SK-MEL-5 (cell line): ENCODE measurements at places on chromosomes 12 and 14. TPM values are rescaled to one million over a fixed set of nuclear protein-coding genes. Genes with fewer than 3 reads are reported as not detected.

GRCh38 chr12:110554184-110554583 is 28.9 kb downstream of the PPTC7 start:
- DNase-seq: no peak

GRCh38 chr14:76644855-76645518 is 116.3 kb upstream of the VASH1 start:
- DNase-seq: peak; percentile 57

GRCh38 chr14:21320913-21321312 is 41.0 kb downstream of the RPGRIP1 start:
- no peak for DNase-seq

GRCh38 chr12:121875582-121875981 is 13.0 kb upstream of the PSMD9 start:
- DNase-seq: no peak

DNA sequence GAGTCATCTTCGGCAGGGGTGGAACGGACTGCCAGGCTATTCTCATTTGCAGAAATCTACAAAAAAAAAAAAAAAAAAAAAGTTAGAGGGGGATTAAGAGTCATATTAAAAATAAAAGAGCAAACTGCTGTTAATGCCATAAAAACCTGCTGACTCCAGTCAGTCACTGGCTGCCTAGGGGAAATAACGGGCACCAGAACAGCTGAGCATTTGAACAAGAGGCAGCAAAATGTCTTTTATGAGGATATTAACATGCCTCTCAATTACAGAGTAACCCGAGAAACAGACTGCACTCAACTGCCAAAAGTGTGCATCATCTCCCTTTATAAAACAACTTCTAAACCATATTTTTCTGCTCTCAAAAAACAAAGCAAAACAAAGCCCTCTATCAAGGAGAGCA is 28.7 kb upstream of the CERS5 start:
- DNase-seq: no peak

GRCh38 chr14:64910847-64911495 is 3.3 kb upstream of the CHURC1 start:
- peak; percentile 55 for DNase-seq

DNA sequence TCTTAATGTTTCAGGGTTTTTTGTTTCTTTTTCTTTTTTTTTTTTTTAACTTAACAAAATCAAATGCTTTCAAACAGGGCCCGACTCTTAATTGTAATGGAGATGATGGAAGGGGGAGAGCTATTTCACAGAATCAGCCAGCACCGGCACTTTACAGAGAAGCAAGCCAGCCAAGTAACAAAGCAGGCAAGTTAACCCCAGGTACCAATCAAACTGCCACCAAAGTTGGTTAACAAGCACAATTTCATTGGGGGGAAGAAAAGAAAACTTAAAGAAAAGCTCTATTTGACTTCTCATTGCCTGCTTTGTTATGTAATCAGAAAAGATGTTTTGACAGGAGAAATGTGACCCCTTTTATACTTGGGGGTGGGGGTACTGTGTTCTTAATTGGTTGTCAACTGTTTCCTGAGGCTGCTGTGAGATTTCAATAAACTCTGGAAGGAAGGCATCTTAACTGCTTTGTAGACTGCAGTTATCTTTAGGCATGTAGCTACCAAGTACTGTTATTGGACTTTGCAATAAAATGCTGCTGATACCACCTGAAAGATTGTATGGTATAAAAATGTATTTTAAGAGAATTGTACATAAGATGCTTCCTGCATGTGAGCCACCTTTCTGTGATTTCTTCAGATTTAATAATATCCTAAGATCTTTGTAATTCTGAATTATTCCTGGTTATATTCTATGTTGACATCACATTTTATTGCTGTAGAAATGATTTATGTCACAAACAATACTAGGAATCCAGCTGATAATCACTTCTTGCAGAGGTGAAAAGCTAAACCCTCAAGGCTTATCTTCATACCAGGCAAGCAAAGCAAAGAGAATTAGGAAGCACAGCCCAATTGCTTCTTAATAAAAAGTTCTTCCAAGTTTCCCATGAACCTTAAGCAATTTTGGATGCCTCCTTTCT is 26.9 kb downstream of the MAPKAPK5 start:
- DNase-seq: no peak

DNA sequence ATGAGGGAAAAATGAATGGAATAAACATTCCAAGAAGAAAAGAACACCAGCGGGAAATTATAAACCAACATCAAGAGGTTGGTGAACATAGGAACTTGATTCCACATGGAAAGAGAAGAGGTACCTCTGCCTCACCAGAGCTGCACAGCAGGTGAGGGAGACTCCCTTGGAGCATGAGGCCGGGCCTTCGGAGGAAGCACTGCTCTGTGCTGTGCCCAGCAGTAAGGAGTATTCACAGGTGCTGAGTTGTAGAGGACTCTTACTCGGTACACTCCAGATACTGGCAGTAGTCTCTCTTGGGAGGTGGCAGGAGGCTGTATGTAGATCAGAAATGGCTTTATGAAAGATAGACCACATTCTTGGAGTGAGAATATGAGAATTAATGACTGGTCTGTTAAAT is 76.0 kb downstream of the NPAS3 start:
- DNase-seq: no peak

GRCh38 chr12:11622876-11623281 is 26.6 kb upstream of the ETV6 start:
- DNase-seq: peak; percentile 28

GRCh38 chr12:54924972-54925707 is 59.4 kb downstream of the TESPA1 start:
- no peak for DNase-seq

- DNase-seq: no peak
Observed at GRCh38 chr14:105855246-105855892, 329.0 kb downstream of the TMEM121 start.

DNA sequence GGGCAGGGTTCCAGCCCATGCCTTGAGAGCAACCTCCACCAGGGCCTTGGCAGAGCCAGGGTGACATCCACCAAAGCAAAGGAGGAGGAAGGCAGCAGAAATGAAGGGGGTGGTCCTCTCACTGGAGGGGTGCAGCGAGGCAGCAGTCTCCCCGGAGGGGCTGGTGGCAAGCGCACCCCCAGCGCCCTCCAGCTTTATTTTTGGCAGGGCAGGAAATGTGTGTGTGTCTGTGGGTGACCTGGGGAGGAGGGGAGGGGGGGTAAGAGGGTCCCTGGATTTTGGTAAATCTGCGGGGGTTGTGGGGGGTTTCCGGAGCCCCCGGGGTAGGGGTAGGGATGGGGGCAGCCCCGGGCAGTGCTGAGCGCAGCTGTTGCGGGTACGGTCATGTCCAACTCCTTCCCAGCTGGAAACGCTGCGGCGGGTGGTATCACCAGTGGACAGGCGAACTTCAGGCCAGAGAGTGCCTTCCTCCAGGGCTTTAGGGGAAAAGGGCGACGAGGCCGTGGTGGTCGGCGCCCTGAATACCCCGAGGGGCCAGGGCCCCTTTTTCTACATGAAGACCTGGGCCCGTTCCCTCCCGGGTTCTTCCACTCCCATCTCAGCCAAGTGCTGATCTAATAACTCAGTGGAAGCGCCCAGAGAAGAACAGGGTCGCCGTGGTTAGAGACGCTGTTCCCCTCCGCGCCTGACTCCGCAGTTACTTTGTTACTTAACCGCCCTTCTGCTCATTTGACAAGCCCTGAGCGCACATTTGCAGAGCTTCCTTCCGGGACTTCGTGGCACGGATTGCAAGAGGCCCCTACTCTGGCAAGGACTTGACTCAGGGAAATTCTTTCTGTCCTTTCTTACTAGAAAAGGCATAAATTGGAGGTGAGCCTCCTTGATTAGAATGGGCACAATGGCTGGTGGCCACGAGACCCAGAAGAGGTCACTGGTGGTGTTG is 55.2 kb downstream of the FOS start:
- no peak for DNase-seq

- DNase-seq: peak; percentile 71
Observed at GRCh38 chr14:28375295-28375694, 391.3 kb upstream of the FOXG1 start.

DNA sequence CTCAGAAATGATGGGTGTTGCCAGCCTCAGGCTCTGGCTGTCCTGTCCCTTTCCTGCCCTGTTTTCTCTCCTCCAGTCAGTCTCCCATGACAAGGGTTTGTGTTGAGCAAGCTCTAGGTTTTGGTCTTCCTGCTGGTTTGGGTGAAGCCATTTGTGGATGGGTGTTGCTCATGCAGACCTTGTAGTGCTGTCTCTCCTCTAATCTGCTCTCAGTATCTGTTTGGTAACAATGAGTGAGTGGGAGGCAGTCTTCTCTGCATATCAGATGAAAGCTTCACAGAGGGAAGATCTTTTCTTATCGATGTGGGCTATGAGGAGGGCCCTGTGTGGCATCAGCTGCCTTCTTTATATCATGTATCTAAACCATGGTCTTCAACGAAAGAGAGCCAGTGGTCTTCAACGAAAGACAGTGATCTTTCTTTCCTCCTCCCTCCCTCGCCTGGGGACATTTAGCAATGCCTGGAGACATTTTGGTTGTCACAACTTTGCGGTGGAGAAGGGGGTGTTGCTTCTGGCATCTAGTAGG is 3.6 kb downstream of the CMA1 start:
- DNase-seq: no peak

DNA sequence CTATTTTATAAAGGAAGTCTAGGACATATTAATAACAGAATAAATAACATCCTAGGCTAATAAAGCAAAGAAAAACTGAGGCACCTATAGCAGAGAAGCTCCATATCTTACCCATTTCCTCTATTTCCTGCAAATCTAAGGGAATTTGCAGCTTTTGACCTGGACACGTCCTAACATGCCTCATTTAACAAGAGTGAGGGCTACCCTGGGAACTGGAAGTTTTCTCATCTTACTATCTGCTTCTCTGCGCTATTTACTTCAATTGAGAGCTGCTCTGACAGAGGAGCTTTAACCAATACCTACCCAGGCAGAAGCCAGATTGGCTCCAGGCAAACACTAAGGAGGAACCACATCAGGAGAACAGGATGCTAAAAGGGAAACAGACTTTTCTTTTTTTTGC is 5.7 kb downstream of the YBX3 start:
- no peak for DNase-seq

HVCN1 gene
- total RNA-seq: 2.1 TPM in 1 of 2 replicates, not detected in the other

MDGA2 gene
- total RNA-seq: 8.2 and 10.5 TPM in 2 replicates

LIN7A gene
- total RNA-seq: 0.26 TPM in 1 of 2 replicates, not detected in the other

STAC3 gene
- total RNA-seq: not detected in 2 replicates

RNASE3 gene
- total RNA-seq: not detected in 2 replicates

MUCL1 gene
- not detected in 2 replicates for total RNA-seq

NXPH4 gene
- total RNA-seq: 5.1 and 5.4 TPM in 2 replicates

KRT73 gene
- not detected in 2 replicates for total RNA-seq
